ENCODE measurements at places on chromosomes 12 and 14.

GRCh38 chr12:53754633-53755264, 3.0 kb upstream of the CISTR start:
- no peak for DNase-seq

DNA sequence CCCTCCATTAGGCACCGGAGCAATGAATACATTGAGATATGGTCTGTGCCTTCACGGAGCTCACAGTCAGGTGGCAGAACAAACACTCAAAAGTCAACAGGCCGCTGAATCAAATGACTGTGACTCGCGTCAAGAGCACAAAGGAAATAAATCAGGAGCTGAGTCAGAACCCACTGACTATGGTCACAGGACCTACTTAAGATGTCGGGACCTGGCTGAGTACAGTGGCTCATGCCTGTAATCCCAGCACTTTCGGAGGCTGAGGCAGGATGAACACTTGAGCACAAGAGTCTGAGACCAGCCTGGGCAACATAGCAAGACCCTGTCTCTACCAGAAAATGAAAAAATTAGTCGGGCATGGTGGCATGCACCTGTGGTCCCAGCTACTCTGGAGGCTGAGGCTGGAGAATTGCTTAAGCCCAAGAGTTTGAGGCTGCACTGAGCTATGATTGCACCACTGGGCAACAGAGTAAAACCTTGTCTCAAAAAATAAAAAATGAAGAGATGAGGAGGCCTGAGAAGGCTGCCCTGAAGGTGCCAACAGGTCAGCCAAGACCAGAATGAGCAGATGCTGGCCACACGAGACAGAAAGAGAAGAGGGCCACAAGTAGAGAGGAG, 19.9 kb downstream of the TMEM233 start:
- no peak for DNase-seq

DNA sequence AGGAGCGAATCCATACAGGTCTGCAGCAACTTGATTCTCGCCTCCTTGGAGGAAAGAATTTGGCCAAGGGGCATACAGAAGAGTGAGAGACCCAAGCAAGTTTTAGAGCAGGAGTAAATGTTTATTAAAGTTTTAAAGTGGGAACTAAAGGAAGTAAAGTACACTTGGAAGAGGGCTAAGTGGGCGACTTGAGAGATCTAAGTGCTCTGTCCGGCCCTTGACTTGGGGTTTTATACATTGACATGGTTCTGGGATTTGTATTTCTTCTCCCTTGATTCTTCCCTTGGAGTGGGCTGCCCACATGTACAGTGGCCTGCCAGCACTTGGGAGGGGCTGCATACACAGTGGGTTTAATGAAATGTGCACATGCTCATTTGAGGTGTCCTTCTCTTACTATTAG, 421.2 kb downstream of the TMEM121 start:
- DNase-seq: no peak

DNA sequence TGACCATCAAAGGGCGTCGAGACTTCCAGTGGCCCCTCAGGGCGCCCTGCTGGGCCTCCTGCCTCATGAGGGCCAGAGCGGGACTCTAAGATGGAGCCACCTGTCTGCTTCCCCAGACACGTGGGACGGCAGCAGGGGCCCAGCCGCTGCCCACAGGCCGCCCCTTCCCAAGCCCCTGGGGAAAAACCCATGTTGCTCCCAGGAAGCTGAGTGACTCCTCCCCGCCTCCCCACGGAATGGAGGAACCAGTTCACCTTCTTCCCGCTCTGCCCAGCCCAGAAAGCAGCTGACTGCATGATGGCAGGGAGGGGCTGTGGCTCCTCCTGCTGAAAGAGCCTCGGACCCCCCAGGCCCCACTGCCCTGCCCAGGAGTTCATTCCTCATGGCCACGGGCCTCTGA, 14.9 kb downstream of the RAB35 start:
- no peak for DNase-seq

- no peak for DNase-seq
These were observed 306.0 kb downstream of the BCL11B start for GRCh38 chr14:98966016-98966415.

DNA sequence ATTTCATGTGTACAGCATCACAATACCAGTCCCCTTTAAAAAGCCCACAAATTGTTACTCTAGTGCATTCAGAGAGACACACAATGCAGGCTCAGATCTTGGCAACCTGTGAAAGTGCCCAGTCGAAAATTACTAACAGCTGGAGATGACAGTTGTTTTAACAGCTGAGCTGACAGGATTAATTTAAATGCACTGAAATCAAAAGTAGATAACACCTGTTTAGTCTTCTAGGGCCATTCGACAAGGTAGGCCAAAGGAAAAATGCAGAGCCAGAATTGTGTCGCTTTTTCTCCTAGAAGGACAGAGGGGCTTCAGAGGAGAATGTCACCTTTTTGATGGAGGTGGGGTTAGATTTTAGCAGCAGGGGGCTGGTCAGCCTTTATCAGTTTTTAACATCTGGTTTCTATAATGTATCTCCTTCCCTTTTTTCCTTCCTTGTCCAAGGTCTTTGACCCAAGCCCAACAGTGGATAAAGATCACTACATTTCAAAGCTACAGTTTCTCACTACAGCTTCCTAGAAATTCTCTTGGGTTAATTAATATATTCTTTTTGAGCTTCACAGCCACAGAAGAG, 139.1 kb downstream of the SOX5 start:
- no peak for DNase-seq

DNA sequence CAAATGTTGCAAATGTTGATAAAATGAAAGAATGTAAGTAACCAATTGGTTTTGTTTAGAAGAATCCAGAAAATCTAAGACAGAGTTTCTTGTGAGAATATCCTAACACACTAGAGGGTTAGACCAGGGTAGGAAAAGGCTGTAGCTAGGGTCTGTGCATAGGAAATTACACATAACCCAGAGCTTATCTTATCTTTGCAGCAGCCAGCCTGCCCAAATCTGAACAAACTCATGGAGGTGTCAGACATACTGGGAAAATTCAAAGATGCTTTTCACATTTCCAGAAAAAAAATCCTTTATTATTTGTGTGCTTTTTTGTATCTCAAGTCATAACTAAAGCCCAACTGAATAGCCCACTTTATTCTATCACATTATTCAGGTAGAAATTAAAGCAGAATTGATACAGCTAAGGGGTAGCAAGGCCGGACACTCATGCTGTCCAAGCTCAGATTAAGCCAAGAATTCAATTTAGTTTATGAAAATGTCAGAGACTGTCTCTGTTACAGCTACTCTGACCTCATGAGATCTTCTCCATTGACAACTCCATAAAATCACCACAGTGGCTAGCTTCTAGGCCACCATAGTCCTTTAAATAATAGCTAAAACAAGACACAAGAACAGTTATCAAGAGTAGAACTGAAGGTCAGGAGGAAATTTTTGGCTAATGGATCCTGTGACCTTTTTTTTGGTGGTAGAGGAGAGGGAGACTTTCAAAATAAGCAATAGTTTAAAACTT, 169.6 kb upstream of the RASSF8 start:
- no peak for DNase-seq

DNA sequence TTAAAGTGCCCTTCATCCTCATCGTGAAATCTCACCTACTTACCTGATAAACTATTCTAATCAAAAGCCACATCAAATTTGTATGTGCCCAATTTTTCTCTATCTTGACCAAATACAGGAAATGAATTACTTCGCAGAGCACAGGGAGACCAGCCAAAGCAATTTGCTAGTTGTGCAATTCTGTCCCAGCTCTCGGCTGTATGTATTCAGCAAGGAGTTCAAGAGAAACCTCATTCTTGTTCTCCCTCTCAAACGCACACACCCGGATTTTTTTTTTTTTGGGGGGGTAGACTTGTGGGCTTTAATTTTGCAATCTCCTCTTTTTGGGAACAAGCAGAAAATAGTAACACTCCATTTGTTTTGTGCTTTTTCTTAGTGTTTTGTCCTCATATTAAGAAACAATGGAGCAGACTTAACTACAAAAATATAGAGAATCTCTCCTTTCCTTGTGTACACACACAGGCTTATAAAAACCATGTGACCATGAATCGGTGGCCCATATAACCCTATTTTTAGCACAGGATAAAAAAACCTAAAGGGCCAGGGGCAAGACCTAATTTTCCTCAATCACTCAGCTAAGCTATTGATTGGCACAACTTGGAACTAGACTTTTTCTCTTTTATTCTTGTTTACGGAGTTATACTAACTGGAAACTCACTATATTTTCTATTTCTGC, 64.2 kb downstream of the MBIP start:
- DNase-seq: no peak

DNA sequence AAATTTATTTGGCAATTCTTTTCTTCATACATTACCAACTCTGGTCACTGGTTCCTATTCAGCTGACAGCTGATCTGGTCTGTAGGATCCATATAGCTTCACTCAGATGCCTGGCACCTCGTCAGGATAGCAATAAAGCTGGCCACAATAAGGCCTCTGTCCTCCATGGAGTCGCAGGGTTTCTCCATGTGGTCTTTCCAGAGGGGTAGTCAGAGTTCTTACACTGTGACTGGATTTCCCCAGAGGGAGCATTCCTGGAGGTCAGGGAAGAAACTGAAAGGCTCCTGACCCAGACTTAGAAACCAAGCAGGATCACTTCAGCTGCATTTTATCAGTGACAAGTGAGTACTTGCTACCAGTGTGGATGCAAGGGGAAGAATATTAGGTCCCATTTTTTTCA, 34.9 kb upstream of the SIX1 start:
- DNase-seq: no peak

DNA sequence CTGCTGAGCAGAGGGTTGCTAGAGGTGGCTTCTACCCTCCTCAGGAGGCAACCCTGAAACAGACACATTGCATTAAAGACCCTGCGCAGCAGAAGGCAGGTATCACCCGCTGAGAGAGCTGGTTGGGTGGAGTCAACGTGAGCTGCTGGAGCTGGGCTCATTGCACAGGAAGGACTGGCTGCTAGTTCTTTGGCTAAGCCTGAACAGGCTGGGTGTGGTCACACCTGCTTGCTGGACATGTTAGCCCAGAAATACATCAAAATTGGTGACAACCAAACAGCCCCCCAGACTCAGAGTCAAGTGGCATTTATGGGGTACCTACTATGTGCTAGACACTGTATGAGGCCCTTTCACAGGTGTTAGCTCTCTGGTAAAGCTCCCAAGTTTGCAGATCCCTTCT, 33.8 kb upstream of the IRF2BPL start:
- DNase-seq: no peak

- DNase-seq: no peak
These were observed 155.6 kb downstream of the ETV6 start for GRCh38 chr12:11805043-11805442.

DNA sequence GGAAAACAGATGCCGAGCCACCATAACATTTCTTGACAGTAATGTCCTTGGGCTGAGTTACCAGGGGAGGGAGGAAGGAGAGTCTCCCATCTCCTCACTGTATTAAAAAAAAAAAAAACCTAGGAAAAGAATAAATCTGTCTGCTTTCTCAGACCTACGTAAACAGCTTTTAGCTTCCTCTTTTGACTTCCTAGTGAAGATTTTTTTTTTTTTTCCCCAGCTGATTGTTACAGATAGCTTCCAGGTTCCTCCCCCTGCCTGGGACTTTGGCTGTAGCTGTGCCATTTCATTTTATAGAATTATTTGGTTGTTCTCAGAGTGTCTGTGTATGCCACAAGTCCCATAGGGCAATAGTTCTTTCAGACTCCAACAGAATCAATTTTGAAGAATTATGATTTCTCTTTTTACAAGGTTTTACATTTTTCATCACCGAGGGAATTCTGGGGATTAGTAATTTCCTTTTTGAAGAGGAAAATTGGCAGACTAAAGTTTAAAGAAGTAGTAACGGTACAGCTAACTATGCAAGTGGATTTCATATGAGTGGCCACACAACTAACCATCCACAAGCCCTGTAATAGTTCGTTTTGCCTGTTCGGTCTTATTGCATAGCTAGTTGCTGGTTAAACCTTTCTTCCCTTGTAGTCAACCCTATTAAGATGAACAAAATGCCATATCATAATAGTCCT, 23.1 kb upstream of the GNS start:
- DNase-seq: no peak

DNA sequence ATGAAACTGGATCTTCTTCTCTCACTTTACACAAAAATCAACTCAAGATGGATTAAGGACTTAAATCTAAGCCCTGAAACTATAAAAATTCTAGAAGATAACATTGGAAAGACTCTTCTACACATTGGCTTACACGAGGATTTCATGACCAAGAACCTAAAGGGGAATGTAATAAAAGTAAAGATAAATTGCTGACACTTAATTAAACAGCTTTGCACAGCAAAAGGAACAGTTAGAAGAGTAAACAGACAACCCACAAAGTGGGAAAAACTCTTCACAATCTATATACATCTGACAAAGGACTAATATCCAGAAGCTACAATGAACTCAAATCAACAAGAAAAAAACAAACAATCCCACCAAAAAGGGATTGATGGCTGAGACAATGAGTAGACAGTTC, 74.4 kb downstream of the BLTP3B start:
- DNase-seq: no peak

- DNase-seq: no peak
These were observed 404.2 kb downstream of the GLT1D1 start for GRCh38 chr12:129257524-129257923.

DNA sequence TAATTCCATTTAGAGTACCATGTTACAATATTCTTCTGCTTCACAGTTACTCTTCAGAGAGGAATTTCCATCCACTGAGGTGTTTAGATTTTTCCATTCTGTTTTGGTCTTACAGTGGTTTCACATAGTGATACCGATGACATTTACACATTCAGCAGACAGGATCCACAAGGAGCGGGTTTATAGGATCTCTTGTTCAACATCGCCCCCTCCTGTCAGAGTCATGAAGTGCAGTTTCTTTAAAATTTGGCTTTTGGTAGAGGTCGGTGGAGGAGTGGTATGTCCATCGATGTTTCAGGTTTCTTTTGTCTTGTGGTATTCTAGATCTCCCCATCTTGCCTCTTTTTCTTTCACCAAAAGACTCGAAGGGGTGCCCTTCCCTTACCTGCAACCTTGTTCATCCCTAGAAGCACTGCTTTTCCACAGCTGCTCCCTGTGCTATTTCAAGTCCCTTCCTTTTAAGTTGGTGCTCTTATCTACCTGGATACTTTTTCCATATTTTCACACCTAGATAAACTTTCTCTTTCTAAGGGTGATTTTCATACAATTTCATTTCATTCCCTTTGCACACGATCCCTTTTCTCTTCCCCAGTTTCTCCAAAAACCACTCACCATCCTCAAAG, 181.3 kb downstream of the ITPR2 start:
- DNase-seq: peak; percentile 73

- no peak for DNase-seq
These were observed 24.6 kb upstream of the KLRD1 start for GRCh38 chr12:10283027-10283426.

- no peak for DNase-seq
These were observed 3.3 kb downstream of the PXN start for GRCh38 chr12:120261951-120262851.

DNA sequence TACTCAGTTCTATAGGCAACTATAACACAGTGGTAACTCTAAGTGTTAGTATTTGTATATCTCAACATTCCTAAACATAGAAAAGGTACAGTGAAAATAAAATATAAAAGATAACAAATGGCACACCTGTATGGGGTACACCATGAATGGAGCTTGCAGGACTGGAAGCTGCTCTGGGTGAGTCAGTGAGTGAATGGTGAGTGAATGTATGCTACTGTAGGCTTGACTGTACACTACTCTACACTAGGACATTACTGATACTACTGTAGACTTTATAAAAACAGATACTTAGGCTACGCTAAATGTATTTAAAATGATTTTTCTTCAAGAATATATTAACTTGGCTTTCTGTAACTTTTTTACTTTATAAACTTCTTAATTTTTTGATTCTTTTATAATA, 25.5 kb downstream of the TEAD4 start:
- no peak for DNase-seq

Measured in neural progenitor cell (in vitro differentiated cells).